ENCODE measurements at places on chromosomes 7 and 10.

GRCh38 chr7:115911465-115911864, 119.1 kb downstream of the TFEC start:
- peak; percentile 19 for DNase-seq

DNA sequence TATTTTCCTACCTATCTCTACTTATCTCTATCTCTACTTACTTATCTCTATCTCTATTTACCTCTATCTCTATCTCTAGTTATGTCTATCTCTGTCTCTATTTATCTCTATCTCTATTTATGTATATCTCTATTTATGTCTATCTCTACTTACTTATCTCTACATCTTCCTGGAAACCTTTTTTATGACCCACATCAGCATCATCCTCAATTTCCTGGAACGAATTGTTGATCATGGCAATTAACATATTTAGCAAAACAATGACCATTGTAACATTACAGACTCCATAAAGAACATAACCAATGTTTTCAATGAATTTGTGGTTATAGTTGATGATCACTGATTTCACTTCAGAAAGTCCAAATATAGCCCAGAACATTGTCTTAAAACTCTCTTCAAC, 18.3 kb downstream of the GIMAP6 start:
- DNase-seq, result no peak

- no peak for DNase-seq
Measured at GRCh38 chr10:133565441-133566294, at the start of gene SYCE1. TSS of gene SYCE1 (minus strand) at chr10:133565583. CDS start at chr10:133565529, 54 bp downstream.

DNA sequence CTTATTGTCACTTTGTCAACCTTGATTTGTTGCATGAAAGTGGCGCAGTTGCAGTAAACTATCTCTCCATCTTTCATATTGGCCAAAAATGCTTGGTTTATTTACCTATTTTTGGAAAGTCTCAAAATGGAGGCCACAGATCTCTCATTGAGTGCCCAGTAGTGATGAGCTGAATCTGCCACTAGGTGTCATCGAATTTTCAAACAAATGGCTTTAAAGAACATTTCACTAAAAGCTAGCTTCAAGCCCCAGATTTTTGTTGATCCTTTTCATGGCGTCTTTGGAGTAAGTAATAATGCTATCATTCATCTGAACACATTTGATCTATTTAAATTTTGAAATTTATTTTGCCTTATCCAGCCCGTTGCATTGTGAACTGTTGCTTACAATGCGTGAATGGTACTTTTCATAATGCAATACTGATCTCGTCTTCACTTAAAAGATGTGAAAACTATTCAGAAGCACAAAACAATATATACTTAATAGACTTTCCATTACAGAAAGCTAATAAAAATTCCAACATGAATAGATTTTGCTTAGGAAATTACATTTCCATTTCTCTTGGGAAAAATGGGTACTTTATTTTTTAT, 236.2 kb downstream of the DNAJB9 start:
- peak; percentile 1 for DNase-seq

DNA sequence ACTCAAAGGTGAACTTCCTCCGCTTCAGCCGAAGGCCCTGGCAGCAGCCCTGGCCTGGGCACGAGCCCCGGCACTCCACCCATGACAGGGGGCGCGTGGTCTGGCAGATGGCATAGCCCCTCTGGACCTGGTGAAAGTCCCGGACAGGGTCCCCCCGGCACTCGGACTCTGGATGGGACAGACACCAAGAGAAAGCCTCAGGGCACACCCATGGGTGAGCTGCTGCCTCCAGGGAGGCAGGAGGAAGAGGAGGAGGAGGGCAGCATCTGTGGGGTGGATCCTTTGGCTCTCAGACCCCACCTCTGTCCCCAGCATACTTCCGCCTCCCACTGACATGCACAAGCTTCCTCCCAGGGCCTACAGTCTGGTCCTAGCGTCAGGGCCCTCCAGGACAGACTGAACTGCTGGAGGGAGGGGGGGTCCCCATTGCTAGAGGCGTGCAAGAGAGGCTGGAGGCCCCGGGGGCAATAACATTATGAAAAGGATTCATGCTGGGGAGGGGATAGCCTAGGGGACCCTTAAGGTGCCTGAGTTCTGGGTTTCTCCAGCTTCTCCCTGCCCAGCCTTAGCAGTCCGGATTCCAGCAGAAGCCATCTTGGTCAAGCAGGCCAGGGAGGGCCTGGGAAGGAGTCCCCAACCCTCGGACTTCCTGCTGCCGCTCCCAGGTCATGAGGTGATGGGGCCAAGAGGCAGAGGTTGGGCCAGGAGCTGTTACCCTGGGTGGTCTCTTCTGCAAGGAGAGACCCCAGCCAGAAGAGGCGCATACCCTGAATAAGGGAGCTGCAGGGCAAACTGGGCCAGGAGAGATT, 169.3 kb downstream of the LCOR start:
- DNase-seq, result no peak

GRCh38 chr7:124246262-124246863, 213.5 kb upstream of the TMEM229A start:
- DNase-seq, result peak; percentile 38

DNA sequence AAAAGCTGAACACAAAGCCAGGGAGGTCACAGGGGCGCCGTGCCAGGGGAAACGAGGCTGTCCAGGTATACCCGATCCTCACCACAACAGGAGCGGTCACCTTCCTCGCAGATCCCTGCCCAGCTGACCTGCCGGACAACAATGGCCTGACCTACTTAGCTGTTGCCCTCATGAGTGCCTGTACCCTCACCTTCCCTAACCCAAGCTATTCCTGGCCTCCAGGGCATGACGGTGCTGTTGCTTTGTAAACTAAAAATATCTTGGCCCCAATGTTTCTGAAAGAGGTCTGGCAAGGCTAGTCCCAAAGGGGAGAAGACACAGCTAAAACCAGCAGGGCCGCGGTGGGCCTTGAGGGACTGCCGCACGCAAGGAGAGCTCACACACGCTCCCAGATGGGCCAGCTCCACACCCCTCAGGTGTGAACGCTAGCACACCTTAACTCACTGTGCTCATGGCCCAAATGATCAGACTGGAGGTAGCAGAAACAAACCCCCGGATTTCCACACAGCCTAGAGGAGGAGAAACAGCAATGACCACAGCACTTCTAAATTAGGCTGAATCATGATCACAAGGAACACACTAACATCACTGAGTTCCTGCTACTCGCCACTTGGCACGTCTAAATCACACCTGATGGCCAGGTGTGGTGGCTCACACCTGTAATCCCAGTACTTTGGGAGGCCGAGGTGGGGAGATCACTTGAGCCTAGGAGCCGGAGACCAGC, 66.3 kb upstream of the CYTH3 start:
- DNase-seq, result no peak
